ENCODE measurements at places on chromosomes 12 and 14. TPM values are rescaled to one million over a fixed set of nuclear protein-coding genes. Genes with fewer than 3 reads are reported as not detected.

The MORN3 gene
- polyA plus RNA-seq: 0.08 TPM

GRCh38 chr14:54489318-54489683, 521 bp upstream of the GMFB start:
- no peak for DNase-seq

DNA sequence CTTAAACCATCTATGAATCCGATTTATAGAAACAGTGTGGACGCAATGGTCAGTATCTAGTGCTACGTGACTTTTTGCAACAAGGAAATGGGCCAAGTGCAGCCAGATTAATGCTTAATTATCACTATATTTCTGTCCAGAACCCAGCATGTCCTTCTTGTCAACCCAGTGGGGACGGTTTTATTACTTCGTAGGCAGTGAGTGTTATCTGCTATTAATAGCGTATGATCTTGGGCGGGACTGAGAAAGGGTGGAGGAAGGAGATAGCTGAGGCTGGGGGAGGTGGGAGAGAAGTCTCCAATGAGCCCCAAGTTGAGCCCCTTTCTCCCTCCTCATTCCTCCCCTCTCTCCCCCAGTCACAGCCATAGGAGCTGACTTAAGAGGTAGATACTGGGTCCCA, 59.7 kb upstream of the FAM222A start:
- DNase-seq: no peak

GRCh38 chr12:106724116-106724515, 50.4 kb upstream of the RIC8B start:
- no peak for DNase-seq

Measured in muscle of arm (tissue), 14 donors.